Activated CD4-positive, CD25-positive, alpha-beta regulatory T cell treated with anti-CD3 and anti-CD28 coated beads, Interleukin-2, amount 50 U/mL, for 24 hours (primary cell): ENCODE measurements at places on chromosomes 5 and 9.

DNA sequence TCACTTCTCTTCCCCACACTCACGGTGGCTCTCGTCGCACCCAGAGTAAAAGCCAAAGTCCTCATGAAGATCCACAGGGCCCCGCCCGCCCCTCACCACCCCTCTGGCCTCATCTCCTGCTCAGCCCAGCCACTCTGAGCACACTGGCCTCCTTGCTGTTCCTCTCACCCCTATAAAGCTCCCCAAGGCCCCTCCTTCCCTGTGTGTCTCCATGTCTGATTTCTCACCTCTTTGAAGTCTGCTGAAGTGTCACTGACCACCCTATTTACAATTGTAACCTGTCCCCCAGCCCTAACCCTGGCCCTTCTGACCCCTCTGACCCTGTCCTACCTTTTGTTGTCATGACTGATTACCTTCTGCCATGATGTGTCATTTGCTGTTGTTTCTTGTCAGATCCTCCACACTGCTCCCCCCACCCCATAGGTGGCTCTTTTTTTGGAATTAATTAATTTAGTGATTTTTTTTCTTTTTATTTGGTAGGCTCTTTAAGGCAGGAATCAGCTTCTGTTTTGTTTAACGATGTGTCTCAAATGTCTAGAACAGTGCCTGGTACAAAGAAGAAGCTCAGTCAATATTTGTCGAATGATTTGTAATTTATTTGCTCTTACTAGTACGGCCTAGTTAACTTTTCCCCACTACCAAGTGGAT, 90.2 kb downstream of the IQGAP2 start:
- ATAC-seq = no peak

DNA sequence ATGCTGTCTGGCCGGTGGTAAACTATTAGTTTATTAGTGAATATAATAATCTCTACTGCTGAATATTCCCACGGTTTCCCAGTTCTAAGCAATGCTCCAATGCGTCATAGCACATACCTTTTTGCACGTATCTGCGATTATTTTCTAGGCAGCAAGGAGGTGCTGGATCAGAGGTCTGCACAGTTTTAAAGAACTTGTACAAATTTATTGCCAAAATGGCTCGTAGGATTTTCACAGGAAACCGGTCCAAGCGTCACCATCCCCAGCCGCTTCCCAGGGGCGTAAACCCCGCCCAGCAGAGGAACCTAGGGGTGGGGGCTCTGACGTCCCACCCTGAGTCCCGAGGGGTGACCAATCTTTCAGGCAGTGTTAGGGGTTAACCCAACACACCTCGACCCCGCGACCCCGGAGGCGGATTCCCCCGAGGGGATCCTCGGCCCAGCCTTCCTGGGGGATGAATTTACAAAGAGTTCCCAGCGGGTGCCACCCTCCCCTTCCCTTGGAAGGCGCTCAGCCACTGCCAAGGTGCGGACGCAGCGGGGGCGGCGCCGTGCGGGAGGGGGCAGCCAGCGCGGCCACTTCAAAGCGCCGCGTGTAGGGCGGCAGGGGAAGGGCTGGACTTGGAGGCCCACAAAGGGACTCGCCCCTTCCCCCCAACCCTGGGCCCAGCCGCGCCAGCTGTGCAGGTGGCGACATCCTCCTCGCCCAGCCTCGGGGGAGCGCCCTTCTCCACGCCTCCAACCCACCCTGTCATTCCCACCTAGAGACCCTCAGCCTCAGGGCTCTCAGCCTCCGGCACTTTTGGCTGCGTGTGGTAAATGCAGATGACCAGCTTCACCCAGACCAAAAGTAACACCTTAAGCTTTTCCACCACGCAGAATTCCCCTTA, 43.5 kb upstream of the TCF7 start:
- ATAC-seq = peak; percentile 13

DNA sequence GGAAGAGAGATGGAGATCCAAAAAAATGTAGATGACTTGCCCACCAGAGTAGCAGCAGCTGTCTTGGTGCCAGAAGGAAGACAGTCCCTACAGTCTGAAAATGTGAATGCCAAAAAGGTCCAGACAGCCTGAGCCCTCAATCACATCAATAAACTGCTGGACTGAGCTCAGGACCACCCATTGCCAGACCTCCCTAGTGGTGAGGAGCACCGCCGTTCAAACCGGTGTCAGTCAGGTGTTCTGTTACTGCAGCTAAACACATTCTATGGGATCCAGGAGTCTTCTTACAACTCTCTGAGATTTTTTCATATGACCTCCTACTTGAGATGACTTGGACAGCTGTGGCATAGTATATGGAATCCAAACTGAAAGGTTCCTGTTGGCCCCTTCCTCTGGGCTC, 32.0 kb upstream of the OTP start:
- no peak for ATAC-seq

- peak; percentile 36 for ATAC-seq
These were observed 146.4 kb downstream of the GCNT1 start for GRCh38 chr9:76605321-76605900.

DNA sequence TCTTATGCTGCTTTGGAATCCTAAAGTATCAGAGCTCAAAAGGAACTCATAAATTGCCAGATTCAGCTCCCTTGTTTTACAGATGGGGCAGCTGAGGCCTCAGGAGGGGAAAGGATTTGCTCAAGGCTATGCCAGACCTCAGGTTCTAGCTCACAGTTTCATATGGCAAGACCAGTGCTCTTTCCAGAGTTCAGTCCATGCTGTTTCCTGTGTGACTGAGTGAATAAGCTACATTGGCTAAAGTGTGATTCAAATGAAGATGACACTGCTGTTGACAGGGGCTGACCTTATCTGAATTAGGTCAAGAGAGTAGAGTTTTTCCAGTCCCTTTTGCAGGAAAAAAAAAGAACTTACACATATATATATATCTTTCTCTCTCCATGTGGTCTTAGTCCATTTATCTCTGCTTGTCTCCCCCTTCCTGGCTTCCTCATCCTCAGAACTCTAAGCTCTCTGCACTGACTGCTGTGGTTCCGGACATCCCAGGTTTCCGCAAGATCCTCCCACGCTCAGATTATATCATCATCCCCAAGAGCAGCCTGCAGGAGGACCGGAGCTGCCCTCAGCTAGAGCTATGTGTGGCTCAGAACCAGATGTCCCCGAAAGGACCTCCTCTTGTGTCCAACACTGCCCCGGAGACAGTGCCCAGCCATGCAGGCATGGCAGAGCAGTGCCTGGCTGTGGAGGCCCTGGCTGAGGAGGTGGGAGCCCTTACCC, 9.3 kb downstream of the HMGXB3 start:
- ATAC-seq = no peak

GRCh38 chr5:139306197-139306596, 12.7 kb downstream of the MATR3 start:
- ATAC-seq = peak; percentile 55

GRCh38 chr9:75992482-75993206, 102.2 kb downstream of the PCSK5 start:
- peak; percentile 46 for ATAC-seq

- no peak for ATAC-seq
These were observed 11.1 kb upstream of the CCDC187 start for GRCh38 chr9:136314944-136315343.

DNA sequence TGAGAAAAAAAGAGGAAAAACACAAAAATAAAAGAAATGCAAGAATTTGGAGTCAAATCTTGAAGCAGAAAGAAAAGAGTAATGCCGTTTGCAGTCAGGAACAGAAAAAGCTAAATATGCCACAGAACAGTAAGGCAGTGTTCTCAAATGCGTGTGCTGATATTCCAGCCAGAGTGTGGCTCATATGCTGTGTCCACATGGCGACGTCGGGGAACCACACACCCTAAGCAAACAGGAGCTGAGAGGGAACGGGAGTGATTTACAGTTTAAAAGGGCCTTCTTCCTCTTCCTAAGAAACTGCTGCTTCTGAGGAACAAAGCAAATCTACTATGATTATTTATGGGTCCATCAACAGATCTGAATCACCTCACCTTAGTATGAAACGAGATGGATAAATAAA, 42.7 kb downstream of the DDX31 start:
- no peak for ATAC-seq
